GM10248 (cell line): ENCODE measurements at places on chromosomes 7 and 10.

DNA sequence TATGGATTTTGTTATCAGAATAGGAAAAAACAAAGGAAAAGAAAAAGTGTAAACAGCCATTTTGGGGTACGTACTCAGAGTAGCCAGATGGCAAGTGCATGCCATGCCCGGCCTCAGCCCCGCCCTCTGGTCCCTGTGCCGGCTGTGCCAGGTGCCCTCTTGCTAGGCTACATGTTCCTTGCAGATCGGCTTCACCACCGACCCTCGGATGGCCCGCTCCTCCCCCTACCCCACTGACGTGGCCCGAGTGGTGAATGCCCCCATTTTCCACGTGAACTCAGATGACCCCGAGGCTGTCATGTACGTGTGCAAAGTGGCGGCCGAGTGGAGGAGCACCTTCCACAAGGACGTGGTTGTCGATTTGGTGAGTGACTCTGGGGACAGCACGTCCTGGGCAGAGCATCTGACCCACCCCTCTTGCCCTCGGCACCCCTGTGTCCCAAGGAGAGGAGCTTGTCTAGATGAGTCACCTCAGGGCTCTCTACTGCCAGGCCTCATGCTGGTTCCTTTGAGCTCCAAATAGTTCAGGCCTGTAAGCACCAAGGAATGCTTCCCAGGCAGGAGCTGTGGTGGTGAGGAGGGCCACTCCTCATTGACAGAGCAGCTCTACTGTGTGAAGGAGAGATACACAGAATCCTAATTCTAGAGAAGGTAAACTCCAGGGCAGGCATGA is 54.9 kb upstream of the ZMIZ2 start:
- DNase-seq = no peak

DNA sequence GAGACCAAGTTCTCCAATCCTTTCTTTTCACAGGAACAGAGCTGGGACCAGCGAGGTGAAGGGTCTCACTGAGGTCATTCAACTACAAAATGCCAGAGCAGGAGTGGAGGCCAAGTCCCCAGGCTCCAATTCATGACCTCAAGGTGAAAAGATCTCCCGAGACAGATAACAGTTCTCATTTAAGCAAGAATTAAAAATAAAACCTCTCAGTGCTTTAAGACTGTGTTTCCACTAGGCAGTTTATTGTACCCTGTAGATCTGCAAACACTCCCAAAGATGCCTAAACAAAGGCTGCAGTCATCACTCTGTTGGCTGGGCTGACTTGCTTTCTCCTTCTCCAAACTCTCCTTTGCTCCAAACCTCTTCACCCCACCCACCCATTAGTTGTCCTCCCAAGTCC is 74.8 kb upstream of the CXCL12 start:
- no peak for DNase-seq

- peak; percentile 72 for DNase-seq
Observed at GRCh38 chr10:103692952-103693811, 162.2 kb downstream of the SH3PXD2A start.

- DNase-seq = no peak
Observed at GRCh38 chr10:96718304-96718990, 1.9 kb downstream of the PIK3AP1 start.

DNA sequence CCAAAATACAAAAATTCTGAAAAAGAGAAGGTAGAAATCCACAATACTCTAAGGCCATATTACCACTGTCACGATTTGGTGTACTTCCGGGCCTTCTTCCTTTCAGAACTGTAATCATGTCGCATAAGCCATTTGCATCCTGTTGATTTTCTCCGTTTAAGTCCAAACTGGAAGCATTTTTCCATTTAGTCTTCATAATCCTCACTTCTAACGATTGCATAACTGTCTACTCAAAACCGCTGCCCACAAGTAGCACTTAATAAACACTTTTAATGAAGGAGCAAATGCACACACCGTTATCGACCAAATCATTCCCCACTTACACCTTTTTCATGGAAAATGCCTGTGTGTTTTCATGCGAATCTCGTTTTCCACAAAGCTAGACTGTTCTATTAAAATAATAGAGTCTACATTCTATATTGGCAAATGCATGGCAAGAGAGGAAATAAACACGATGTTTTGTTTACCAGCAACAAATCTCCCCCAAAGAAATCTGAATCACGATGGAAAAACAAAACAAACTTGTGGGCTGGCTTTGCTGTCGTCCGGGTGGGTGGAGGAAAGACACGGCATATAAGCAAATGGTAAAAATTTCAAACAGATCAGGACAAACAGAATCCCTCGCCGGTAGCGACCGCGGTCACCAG is 1.0 kb downstream of the ATE1 start:
- DNase-seq = peak; percentile 31
